Cerebellum (tissue), 4 donors: ENCODE measurements at places on chromosomes 7 and 10.

GRCh38 chr10:73759512-73760115 is 15.4 kb downstream of the SEC24C start:
- DNase-seq: no peak

- DNase-seq: no peak
Observed at GRCh38 chr7:18778594-18778993, 283.0 kb downstream of the HDAC9 start.

- DNase-seq: no peak
Observed at GRCh38 chr7:130292682-130293257, at the start of gene CPA4. Gene CPA4, plus strand, starts transcription at chr7:130293161. Its CDS starts 20 bp downstream, at chr7:130293181.

GRCh38 chr10:129027906-129028305 is 439.1 kb upstream of the MGMT start:
- no peak for DNase-seq

DNA sequence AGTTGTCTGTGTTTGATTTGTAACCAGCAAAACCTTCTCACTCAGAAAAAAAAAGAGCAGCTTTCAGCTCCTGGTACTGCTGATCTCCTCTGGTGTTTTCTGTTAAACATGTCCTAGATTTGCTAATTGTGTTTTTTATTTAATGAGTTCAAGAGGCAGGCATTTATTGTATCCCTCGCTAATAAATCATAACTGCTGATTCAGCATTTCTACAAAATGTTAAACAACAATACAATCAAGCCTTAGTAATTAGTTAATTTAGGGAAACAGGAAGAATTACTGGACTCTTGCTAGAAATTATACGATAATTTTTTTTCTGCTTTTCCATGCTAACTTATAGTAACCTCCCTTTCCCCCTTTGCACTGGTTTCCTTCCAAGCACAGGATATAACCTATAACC is 66.8 kb upstream of the NRP1 start:
- DNase-seq: no peak

DNA sequence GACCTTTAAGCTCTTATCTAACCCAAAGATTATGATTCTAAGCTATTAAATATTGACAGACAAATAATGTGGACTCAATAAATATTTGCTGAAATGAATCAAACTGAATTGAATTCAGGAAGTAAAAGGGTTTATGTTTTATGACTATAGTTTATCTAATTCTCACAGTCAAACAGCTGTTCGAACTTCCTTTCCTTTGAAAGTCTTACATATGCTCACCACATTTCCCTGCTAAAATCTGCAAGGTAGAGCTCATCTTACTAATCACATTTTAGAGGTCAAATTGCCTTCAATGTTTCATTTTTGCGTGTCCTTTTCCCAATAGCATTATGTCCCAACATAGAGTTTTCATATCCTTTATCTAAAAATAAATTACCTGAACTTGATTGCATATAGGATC is 154.9 kb upstream of the PPP1R3A start:
- DNase-seq: no peak

- no peak for DNase-seq
Observed at GRCh38 chr7:113371416-113372043, 253.2 kb upstream of the SMIM30 start.

DNA sequence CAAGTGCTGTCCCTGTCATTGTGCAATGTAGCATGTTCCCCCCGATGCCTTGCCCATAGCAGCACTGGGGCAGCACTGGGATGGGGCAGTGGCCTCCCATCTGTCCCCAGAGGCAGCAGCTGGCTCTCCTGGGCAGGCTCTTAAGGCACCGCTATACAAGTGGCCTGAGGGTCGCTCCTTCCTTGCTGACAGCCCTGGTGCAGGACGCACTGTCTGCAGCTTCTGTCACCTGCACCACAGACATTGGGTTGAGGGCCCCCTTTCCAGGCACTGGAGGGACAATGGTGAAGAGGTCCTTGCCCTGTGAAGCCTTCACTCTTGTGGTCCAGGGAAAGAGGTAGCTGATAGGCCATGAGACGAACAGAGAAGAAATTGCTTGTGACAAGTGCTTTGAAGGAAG is 10.6 kb downstream of the CPSF4 start:
- no peak for DNase-seq

GRCh38 chr10:88555190-88555908 is 27.8 kb downstream of the RNLS start:
- DNase-seq: no peak

DNA sequence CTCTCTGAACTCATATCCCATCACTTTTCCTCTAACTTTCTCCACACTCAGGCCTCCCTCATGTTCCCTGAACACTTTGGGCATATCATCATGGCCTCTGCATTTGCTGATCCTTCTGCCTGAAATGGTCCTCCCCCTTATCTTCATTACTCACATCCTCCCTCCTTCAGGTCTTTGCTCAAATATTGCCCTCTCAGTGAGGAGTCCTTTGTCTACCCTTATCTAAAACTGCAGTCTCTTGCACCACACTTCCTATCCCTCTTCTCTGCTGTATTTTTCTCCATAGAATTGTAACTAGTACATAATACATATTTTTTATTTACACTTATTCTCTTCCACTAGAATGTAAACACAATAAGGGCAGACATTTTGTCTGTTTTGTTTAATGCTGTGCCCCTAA is 41.7 kb downstream of the DNAJC1 start:
- DNase-seq: no peak

DNA sequence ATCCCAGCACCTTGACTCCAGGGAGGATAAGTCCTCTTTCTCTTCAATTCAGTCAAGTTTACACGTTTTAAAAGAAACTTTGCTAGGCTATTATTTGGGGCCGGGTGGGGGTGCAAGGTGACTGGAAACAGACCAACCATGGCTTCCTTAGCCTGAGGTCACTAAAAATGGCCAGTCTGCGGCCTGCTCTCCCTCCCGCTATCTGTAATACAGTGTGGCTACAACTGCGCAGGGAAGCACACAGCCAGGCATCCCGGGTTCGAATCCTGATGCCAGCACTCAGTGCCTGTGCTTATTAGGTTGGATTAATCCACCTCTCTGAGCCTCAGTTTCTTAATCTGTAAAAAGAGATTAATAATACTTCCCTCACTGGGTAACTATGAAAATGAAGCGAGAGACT is 19.5 kb downstream of the ATP6V1F start:
- no peak for DNase-seq

- no peak for DNase-seq
Observed at GRCh38 chr10:11381023-11381422, 230.4 kb downstream of the USP6NL start.

DNA sequence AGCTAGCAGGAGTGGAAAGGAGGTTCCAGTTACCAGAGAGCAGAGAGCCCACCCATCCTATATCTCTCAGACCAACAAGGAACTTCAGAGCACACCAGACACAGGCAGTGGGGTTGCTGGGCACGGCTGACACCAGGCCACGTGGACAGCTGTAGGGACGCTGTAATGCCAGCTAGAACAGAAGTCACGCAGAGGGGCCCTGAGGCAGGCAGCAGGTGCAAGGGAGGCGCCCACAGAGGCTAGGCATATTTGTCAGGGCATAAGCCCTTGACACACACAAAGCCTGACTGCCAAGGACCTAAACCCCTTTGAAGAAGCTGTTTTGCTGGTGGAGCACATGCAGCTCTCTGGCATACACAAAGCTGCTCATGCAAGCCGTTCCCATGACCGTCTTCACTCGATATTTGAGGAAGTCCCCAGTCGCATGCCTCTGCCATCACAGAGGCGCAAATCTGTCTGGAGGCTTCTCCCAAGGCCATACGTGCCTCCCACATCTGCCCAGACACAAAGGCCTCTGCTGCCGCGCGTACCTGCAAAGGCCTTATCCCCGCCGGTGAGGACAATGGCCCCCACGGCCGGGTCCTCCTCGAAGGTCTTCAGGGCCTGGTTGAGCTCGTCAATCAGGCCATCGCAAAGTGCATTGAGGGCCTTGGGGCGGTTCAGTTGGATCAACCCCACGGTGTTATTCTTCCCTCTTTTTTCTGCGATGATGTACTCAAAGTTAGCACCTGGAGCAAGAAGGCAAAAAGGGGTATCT is 2.9 kb downstream of the ECHS1 start:
- no peak for DNase-seq

DNA sequence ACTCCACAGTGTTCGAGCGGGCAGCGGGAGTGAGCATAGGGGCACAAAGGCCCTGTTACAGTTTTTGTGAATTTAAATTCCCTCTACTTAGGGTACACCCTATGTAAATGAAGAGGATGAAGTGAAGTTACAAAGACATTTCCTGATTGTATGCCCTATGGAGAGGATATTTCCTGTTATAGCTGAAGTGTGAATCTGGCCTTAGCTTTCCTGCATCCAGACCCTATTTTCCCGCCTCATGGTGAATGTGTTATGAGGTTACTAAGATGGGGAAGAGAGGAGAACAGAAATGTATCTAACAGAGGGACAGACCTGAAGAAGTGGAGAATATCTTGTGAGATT is 37.8 kb upstream of the COMMD3 start:
- no peak for DNase-seq

DNA sequence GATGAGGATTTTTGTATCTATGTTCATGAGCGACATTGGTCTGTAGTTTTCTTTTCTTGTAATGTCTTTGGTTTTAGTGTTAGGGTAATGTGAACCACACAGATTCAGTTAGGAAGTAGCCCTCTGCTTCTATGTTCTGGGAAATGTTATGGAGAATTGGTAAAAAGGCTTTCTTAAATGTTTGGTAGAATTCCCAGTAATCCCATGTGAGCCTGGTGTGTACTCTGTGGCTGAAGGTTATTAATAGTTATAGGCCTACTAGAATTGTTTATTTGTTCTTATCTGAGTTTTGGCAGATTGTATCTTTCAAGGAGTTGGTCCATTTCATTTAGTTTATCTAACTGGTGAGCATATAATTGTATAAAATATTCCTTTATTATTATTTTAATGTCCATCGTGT is 484.6 kb upstream of the GHITM start:
- DNase-seq: no peak

DNA sequence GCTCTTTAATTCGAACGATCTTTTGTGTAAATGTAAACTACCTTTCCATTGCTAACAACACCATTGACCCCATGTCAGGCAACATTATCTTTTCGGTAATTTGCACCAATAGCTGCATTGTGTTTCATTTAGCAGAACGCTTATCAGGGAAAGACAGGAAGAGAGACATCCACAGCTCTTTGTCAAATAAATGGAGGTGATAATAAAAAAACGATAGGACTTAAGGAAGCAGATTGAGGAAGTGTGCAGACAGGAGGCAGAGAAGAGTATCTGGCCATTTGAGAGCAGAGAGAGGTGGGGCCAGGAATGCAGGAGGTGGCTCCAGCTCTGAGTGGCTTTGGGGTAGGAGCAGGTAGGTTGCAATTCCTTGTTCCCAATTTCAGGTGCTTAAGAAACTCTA is 37.5 kb upstream of the ADARB2 start:
- no peak for DNase-seq

- no peak for DNase-seq
Observed at GRCh38 chr10:29446327-29446726, 157.5 kb downstream of the LYZL1 start.

DNA sequence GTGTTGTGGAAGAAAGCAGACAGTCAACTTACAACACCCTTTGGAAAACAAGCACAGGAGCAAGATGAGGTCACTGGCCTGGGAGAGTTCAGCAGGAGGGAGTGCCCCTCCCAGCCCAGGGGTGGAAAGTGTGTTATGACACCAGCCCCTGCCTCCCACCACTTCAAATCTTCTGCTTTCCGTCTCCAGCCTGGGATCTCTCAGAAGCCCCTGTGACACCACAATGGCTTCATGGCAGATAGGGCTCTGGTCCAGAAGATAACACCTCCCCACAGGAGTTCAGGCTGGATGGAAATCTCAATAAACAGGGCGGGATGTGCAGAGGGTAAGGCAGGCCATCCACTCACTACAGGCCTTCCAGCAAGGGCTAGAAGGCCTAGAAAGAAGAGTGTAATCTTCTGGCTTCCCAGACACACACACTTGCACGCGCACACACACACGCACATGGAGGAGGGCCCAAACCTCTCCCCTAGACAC is 48.7 kb upstream of the ZMIZ1 start:
- no peak for DNase-seq

DNA sequence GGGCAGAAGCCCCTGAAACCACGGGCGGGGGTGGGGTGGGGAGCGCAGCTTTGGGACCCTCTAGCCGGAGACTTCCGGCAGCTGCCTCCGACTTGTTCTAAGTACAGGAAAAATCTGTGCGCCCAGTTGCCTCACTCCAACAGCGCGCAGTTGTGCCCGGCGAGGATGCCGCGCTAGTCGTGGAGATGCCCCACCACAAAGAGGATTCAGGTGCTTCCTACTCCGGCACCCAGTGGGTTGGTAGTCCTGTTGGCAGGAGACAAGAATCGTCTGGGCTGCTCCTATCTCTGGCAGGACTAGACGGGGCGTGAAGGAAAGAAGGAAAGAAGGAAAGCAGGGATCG is 465 bp upstream of the NPY start:
- DNase-seq: no peak

GRCh38 chr7:12730523-12730922 is 43.1 kb downstream of the ARL4A start:
- DNase-seq: no peak

- DNase-seq: no peak
Observed at GRCh38 chr10:62665771-62666170, 138.7 kb upstream of the ADO start.

- peak; percentile 49 for DNase-seq
Observed at GRCh38 chr10:97778452-97779302, 6.9 kb upstream of the SFRP5 start.

- DNase-seq: no peak
Observed at GRCh38 chr7:28466885-28467284, 54.6 kb downstream of the CREB5 start.

DNA sequence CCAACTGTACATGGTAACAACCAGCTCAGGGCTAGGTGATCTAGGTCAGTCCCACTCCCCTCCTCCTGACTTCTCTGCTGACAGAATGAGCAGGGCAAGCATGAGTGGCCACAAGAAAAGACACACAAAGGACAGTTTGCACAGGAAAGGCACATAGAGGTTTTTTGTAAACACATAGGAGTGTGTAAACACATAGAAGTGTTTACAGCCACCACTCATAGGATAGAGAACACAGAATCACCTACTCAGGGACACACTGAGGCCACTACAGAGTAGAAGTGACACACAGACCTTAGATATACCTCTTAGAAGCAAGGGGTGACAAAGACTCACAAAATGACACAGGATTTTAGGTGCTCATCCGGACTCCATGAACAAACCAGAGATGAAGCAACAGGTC is 19.0 kb downstream of the NUDCD3 start:
- no peak for DNase-seq

DNA sequence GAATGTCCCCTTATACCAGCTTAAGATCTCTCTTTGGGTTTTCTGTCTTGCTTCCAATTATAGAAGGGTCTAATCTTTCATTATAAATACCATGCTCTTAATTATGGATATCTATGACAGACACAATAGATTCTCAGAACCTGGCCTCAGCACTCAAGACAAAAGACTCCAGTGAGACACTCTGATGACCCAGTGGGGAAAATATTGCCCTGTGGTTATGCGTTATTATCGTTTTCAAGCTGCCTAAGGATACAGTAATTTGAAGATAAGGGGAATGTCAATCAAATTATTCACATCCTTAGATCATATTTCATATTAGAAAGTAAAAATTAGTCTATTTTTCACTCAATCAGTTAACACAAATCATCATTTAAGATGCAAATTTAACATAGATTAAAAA is 748.8 kb downstream of the XPNPEP1 start:
- DNase-seq: no peak

- no peak for DNase-seq
Observed at GRCh38 chr10:110829721-110830410, 41.9 kb upstream of the PDCD4 start.

GRCh38 chr10:88467835-88468485 is 115.2 kb downstream of the RNLS start:
- DNase-seq: no peak

GRCh38 chr10:125003146-125003900 is 61.4 kb downstream of the ZRANB1 start:
- DNase-seq: no peak
